ENCODE measurements at places on chromosomes 5 and 9.
A peak's percentile ranks its signal among the peaks of the same experiment; 100 is the strongest.

GRCh38 chr9:124256517-124257069 is 1.2 kb upstream of the NEK6 start:
- DNase-seq, result no peak

- no peak for DNase-seq
These were observed 106.2 kb upstream of the CLINT1 start for GRCh38 chr5:157965040-157965678.

DNA sequence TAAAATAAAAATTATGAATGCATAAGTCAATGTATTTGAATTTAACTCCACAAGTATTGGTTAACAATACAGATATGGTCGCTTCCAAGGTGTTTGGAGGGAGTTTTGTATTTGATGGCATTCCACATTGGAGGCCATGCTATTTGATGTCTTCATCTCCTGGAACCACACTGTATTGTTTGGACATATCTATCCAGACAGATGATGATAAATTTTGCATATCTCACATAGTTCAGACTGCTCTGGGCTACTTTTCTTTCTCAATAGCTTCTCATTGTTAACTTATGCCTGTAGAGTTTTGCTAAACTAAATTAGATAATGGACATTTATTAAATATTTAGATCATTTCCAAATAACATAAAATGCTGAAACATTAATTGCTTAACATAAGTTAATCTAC is 58.0 kb downstream of the CDKN2A start:
- no peak for DNase-seq

DNA sequence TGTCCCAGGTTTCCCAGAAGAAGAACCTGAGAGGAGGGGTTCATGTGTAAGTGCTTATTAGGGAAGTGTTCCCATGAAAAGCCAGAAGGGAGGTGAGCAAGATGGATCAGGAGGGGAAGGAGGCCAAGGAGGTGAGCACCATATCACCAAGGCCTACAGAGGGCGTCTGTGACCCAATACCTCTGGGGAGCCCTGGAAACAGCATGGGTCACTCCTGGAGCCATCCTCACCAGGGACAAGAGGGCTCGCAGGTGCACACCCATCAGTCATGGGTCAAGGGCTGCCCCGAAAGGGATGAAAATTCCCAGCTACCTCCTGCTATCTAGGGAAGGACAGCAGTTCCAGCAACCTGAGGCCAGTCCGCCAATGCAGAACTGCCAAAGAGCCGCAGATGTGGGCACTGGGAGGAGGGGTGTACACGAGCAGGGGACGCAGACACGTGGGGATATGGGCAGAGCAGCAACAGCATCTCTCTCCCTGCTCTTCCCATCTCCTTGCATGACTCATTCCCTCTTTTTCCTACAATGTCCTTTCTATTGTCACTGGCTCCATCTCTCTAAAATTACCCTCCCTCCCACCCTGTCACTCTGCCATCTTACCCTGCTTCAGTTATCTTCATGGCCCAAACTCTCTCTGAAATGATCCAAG is 167.6 kb upstream of the FSTL4 start:
- DNase-seq, result no peak

- DNase-seq, result peak; percentile 58
These were observed 63.7 kb upstream of the PPP2CA start for GRCh38 chr5:134289509-134290113.

- DNase-seq, result no peak
These were observed 3.1 kb upstream of the DMAC1 start for GRCh38 chr9:7802666-7803065.

- DNase-seq, result no peak
These were observed 18.1 kb downstream of the ADAMTS2 start for GRCh38 chr5:179327021-179327735.

- DNase-seq, result no peak
These were observed 181.9 kb downstream of the ADAMTS6 start for GRCh38 chr5:65299861-65300260.

DNA sequence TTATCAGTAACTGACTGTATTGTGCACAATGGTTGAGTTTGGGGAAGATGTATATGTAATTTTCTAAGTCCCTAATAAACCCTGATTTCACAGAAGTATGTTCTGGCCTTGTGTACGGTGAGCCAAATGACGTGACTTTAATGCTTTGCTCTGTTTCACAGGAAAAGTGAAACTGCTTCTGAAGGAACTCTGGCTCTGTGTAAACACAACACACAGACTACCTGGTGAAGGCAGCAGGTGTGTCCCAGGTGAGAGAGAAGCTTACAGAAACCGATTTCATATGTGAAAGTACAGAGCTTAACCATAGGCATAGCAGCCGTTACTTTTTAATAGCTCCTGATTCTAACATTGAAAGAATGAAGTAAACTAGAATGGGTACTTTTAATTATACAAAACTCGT is 31.9 kb downstream of the ICE1 start:
- DNase-seq, result no peak

- no peak for DNase-seq
These were observed at the start of gene RECK for GRCh38 chr9:36036780-36037548. RECK (plus strand) TSS chr9:36036913; CDS start chr9:36036999, 86 bp downstream.

DNA sequence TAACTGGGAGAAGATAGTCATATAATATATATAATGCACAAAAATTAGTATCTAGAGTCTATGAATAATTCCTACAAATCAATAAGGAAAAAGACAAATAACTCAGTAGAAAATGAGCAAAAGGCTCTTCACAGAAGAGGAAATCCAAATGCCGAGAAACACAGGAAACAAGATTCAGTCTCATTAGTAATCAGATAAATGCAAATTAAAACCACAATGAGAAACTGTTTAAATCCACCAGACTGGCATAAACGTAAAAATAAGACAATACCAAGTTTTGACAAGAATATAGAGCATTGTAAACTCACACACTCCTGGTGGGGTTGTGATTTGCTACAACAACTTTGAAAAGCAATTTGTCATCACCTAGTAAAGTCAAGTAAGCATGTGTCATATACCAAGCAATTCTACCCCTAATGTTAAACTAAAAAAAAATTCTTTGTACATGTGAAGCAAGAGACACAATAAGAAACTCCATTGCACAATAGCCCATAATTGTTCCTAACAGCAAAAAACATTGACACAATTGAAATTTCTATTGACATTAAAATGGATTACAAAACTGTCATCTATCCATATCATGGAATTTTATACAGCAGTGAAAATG is 21.0 kb upstream of the UBLCP1 start:
- DNase-seq, result no peak

DNA sequence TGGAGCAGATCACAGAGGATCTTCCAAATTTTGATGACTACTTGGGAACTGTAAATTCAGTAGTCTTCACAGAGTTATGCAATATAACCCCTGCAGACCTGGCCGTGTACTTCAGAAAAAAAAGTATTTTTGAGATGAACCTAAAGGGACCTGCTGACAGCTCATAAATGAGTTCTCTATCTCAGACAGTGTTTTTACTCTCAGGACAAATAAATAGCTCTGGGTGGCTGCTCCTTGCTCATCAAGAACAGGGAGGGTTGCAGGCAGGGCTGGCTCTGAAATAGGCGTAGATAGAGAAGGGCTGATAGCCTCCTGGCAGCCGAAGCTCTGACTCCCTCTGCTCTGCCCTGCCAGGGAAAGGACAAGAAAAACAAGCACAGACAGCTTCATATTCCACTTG is 64.8 kb downstream of the PLAC8L1 start:
- no peak for DNase-seq

DNA sequence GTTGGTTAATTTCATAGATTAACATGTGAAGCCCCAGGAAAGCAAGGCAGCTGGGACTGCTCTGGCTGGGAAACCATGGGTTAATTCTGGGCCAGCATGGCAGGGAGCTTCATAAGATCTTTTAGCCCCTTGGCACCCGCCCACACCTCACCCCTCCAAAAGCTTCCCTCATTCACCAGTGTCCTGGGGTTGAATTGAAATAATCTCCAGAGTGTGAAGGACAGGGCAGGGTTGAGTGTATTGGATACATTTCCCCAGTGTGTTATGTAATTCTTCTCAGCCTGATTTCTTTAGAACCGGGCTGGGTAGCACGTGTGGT is 19.4 kb downstream of the WNT8A start:
- no peak for DNase-seq

DNA sequence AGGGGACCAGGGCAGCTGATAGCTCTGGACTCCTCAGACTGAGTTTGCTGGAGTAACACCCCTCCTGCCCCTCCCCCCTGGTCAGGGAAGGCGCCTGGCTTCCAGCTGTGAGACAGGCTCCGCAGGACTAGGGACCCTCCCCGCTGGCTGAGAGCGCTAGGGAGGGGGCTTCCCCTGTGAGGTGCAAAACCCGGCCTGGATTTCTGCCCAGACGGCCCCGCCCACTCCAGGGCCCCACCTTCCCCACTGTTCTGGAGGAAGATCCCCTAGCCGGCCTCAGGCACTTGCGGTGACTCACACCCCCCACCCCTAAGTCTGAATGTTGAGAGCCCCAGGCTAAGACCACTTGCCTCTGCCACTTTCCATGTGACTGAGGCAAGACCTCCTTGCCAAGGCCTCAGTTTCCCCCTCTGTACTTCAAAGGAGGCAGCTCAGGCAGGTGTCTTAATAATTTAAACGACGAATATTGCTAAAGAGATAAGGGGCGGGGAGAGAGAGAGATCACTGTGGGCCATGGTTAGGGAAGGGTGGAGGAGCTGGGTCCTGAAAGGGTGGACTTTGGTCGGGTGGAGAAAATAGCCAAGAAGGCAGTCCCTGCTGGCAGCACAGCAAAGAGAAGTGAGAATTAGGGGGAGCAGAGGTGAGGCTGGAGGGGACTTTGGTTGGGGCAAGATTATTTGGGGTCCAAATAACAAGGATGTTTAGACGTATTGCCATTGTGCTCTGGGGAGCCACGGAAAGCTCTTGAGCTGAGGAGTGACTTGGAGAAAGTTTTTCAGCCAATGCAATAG is 1.0 kb upstream of the DAB2IP start:
- no peak for DNase-seq

- no peak for DNase-seq
These were observed 1.2 kb downstream of the HAVCR1 start for GRCh38 chr5:157057459-157058370.

- no peak for DNase-seq
These were observed 52.4 kb downstream of the FANCC start for GRCh38 chr9:95264954-95265615.

- no peak for DNase-seq
These were observed 7.5 kb downstream of the UNC5A start for GRCh38 chr5:176817841-176818377.

DNA sequence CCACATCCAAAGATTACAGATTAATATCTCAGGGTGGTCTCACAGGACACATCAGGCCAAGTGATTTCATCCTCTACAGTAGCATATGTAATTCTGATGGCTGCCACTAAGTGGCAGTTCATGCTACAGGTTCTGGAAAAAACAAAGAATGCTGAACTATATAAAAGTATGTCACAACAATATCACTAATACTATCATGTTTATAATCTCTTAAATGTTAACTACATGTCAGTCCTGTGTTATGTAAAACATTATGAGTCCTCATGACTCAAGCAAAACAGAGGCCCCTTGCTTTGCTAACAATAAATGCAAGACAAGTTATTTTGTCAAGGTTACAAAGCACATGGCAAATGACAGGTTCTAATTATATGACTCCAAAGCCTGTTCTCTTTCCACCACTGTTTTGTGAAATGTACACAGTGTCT is 233.2 kb downstream of the FBXL17 start:
- peak; percentile 65 for DNase-seq

GRCh38 chr5:37825334-37825915 is 14.4 kb downstream of the GDNF start:
- DNase-seq, result no peak

DNA sequence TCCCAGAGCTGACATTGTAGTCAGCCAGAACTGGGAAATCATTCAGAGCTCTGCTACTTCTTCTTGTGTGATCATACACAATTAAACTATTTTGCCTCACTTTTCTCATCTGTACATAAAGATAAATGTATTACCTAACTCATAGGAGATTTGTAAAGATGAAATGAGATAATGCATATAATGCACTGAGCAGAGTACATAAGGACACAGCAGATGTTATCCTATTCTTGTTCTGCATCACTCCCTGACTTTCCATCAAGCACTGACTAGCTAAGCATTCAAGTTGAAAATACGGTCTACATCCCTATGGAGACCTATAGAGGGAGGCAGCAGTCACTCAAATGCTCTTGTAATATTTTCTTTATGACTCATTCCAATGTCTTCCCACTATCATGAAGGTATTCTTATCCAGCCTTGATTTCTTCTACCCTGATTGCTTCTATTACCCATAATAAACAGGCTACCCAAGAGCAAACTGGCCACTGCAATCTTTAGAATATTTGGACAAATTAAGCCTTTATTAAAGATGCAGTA is 16.3 kb upstream of the PRR16 start:
- DNase-seq, result no peak

DNA sequence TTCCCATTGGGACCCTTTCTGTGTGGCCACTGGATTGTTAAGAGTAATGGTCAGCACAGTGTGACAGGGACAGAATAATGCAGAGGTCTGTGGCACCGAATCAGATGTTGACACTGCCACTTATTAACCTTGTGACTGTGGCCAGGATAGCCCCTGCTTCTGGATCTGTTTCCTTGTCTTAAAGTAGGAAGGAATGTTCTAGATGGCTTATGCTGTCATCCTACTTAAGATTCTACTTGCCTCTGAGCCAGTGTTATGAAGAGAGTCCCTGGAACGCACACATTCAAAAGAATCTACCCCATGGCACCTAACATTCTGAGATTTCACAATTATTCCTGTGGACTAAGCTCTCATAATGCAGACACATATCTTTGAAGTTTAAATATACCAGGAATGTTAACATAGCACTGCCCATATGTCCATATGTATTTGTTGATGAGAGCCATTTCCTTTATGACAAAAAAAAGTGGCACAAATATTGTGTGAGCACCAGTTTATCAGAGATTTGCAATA is 612.7 kb downstream of the TLR4 start:
- DNase-seq, result no peak

- DNase-seq, result no peak
These were observed 16.7 kb downstream of the FGD3 start for GRCh38 chr9:92963831-92964606.

DNA sequence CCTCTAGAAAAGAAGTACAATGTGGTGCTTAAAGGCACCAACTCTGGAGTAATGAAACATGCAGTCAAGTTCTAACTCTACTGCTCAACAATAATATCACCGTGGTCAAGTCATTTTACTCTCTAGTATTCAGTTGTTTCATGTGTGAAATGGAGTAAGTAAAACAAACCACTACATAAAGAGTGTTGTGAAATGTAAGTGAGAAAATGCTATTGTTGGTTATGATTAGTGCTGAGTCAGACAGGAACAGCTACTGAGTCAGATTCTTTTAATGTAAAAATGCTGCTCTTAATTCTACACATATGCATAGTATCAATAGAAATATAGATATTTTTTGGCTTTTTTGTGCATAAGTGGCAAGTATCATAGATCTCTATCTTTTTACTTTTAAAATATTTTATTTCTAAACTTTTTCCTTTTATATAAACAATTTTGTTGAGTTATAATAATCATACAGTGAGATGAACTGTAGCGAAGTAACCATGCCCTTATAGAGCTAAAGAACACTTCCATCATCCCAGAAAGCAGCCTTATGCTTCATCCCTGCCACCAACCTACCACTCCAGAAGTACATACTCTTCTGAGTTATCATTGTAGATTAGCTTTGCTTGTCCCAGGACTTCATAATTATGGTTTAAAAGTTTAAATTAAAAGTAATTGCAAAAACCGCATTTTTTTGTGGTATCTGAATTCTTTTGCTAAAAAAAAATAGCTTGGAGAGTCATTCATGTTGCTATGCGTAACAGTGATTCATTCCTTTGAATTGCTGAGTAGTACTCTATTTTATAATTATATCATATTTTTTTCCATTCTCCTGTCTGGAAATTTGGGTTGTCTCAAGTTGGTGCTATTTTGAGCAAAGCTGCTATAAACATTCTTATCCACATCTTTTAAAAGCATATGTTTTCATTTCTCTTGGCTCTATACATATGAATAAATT is 548.2 kb upstream of the CLINT1 start:
- DNase-seq, result no peak
